ENCODE measurements at places on chromosomes 6 and 20.

DNA sequence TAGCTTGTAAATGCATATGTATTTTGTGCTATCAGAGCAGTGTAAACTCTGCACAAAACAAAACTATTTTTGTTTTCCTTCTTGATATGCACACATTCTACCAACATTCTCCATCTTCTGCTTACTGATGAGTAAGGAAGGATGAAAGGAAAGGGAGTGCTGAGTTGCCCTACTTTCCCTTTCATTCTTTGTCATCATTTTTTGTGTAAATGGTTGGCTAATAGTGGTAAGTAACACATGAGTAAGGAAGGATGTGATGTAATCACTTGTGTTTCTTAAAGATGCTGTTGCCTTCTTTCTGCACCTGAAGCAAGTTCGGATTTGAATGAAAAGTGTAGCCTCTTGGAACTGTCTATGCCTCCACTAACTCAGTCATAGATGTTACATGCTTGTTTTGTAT lies 4.6 kb upstream of the REV3L start:
- H3K4me1 ChIP-seq, result peaks cover 22% of the 10 kb centered on the region
- no peak overlapping the region for H3K4me3 ChIP-seq
- H3K27me3 ChIP-seq, result no peaks in the 10 kb centered on the region

DNA sequence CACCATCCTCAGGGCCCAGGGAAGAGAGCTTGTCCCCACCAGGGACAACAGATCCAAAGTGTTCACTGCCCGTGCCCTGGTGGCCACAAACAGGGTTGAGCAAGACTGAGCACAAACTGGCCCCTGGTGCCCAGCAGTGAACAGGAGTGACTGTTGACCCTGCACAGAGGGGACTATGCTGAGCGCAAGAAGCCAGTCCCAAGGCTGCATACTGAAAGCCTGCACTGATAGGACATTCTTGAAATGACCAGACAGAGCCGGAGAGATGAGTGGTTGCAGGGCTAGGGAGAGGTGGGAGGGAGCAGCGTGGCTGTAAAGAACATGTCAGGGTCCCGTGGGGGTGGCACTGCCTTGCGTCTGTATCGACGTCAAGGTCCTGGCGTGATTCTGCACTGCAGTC lies 2.9 kb upstream of the FNDC11 start:
- no peaks in the 10 kb centered on the region for H3K4me1 ChIP-seq
- peaks cover 13% of the 10 kb centered on the region for H3K27me3 ChIP-seq
- H3K36me3 ChIP-seq, result no peaks in the 10 kb centered on the region
- no peak overlapping the region for H3K27ac ChIP-seq
- H3K4me3 ChIP-seq, result no peak overlapping the region

DNA sequence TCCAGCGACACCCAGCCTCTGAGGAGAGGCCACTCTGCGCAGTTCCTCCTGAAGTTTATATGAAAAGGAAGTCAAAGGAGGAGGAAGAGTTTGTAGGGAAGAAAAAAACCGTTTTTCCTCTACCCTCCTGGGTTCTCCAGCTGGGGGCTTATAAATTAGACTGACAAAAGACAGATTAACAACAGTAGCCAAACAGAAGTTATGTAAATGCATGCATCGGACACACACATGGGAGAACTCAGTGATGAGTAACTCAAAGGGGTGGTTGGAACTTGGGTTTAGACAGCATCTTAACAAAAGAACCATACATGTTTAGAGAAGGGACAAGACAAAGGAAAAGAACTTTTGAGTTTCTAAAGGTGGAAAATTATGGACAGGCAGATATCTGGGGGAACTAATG lies 71.2 kb downstream of the CD24 start:
- peaks cover 7% of the 10 kb centered on the region for H3K36me3 ChIP-seq
- no peak for DNase-seq
- no peak overlapping the region for H3K27ac ChIP-seq
- peaks cover 8% of the 10 kb centered on the region for H3K4me1 ChIP-seq
- H3K27me3 ChIP-seq, result no peaks in the 10 kb centered on the region

DNA sequence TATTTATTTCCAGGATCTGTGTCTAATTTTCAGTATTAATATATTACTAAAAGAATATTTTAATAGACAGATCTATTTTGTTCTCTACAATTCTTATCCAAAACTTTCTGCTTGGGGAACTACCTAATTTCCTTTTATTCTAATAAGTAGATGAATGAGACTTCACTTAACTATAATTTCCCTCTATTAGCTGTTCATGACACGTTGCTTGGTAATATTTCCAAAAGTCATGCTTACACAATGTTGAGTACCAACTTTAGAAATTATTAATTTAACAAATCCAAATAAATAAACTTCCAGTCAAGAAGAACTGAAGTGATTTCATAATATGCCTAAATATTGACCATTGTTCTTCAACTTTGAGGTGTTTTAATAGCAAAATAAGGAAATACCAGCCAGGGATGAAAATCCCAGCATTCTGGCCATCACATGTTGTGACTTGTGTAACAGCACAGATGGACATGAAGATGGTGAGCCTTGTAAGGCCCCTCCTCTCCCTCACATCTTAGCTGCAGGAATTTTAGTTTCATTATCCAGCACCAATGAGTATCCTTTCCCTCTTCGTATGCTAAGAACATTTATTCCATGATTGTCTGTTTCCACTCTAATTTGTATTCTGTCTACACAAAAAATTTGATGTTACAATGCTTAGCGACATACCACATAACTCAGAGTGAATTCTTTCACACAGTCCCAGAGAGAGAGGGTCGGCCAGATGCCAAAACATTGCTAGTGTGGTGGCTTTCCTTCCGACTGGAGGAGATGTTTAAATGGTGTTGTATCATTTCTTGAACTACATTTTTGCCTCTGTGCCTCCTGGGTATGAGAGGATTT lies 137.5 kb downstream of the FOXA2 start:
- peaks cover 12% of the 10 kb centered on the region for H3K4me1 ChIP-seq
- peaks cover 49% of the 10 kb centered on the region for H3K27me3 ChIP-seq
- no peak overlapping the region for H3K4me3 ChIP-seq
- H3K27ac ChIP-seq, result peak overlapping the region; percentile 70

DNA sequence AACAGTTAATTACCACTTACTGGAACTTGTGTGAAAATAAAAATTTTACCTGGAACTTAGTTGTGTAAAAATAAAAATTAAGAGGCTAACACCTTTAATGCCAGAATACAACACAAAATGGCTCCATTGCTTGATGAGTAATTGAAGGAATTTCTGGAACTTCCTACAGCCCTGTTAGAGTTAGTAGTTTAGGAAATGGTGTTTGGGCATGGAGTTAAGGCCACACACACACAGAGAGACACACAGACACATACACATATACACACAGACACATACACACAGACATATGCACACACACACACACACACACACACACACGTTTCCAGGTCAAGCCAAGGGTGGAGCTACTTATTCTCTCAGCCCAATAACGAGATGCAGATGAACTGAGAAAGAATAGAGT lies 20.6 kb upstream of the CST3 start:
- no peaks in the 10 kb centered on the region for H3K4me1 ChIP-seq
- no peak for DNase-seq
- no peaks in the 10 kb centered on the region for H3K27me3 ChIP-seq
- H3K4me3 ChIP-seq, result no peak overlapping the region

DNA sequence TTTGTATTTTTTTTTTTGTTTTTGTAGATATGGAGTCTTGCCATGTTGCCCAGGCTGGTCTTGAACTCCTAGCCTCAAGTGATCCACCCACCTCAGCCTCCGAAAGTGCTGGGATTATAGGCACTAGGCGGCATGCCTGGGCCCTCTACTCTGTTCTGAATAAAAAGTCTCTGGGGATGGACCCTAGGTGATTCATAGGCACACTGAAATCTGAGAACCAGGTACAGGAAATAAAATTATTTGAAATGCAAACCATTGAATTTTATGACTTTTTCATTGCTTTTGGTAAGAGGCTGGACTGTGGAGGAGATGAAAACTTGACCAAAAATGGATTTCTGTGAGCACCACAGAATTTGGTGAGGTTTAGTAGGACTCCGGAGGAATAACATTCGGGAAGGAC lies 117.5 kb downstream of the PRIM2 start:
- no peak overlapping the region for H3K4me3 ChIP-seq
- H3K4me1 ChIP-seq, result peaks cover 26% of the 10 kb centered on the region
- no peak overlapping the region for H3K27ac ChIP-seq
- DNase-seq, result no peak

DNA sequence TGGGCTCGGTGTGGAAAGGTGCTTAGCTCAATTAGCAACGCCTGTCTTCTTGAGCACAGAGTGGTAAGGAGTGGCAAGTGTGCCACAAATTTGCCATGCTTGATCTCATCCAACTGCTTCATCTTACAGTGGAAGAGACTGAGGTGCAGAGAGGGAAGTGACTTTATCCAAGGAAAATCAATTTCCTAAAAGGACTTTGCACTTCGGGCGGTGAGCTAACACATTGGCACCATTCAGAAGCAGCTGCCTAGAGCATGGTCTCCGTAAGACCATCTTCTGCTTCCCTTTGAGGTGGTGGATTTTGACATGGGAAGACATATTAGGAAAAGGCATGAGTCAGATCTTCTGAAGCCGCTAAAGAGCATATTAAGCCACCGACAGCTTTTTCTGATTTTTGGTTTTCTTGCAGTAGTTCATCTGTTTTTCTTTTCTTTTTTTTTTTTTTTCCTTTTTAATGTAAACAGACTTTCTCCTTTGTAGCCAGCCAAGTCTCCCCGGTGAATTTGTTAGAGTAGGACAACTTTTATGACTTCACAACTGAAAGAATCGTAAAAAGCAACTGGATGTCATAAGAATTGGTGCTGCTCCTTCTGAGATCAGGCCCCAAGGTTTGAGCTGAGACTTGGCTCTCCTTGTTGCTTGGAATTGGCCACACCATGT lies 273.2 kb downstream of the CDC5L start:
- DNase-seq, result no peak
- H3K27me3 ChIP-seq, result peaks cover 11% of the 10 kb centered on the region
- peaks cover 61% of the 10 kb centered on the region for H3K4me1 ChIP-seq
- no peaks in the 10 kb centered on the region for H3K36me3 ChIP-seq
- H3K4me3 ChIP-seq, result no peak overlapping the region

DNA sequence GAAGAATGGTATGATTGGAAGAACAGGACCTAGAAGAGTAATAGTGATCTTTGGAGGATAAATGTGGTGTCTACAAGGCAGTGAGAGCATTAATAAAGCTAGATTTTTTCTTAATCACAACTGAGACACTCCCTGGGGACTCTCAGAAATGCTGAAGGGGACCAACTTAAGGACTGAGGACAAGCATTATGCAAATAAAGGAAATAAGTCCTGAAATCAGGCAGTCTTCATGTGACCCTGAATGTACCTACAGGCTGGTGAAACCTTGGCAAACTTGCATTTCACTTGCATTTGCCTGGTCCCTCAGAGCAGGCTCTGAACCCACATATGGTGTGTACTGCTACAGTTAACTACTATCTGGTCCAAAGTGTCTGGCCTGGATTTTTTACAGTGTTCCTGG lies 19.3 kb upstream of the TTK start:
- H3K4me3 ChIP-seq, result no peak overlapping the region
- peaks cover 3% of the 10 kb centered on the region for H3K27me3 ChIP-seq
- H3K36me3 ChIP-seq, result no peaks in the 10 kb centered on the region
- no peak overlapping the region for H3K27ac ChIP-seq
- no peaks in the 10 kb centered on the region for H3K4me1 ChIP-seq

DNA sequence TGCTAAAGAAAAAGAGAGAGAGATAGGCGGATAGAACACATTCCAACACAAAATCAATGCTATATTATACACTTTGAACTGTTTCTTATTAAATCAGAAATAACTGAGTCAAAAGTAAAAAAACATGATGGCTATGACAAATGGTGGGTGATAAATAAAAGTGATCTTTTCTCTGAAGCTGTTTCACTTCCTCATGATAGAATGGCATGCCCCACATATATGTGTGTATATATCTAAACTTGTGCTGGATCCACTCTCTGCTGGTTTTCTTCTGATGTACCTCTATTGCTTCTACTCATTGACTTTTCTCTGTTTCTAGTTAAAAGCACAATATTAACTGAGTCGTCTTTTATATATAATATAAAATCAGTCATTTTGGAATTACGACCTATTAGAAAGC lies 429.9 kb downstream of the PKHD1 start:
- no peak overlapping the region for H3K4me3 ChIP-seq
- no peak for DNase-seq
- H3K27ac ChIP-seq, result no peak overlapping the region
- peaks cover 2% of the 10 kb centered on the region for H3K27me3 ChIP-seq

DNA sequence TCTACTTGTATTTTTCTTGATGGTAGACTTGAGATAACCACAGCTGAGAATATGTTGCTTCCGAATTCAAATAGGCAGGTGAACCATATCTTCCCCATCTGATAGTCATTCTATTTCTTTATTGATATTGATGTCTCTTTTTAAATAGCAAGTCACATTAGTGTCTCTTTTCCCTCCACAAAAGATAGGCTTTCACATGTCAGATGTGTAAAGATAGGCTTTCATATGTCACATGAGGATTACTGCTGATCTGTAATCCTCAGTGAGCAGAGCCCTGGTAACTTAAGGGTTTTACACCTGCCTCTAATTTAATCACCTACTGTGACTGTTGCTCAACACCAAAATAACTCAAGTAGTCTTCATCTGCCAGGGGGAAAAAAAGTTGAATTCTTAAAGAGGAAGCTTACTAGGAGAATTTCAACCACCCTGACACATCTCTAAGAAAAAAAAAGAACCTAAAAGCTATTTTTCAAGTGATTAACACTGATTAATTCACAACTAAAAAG lies 45.3 kb upstream of the TRDN start:
- DNase-seq, result no peak
- H3K4me1 ChIP-seq, result no peaks in the 10 kb centered on the region

DNA sequence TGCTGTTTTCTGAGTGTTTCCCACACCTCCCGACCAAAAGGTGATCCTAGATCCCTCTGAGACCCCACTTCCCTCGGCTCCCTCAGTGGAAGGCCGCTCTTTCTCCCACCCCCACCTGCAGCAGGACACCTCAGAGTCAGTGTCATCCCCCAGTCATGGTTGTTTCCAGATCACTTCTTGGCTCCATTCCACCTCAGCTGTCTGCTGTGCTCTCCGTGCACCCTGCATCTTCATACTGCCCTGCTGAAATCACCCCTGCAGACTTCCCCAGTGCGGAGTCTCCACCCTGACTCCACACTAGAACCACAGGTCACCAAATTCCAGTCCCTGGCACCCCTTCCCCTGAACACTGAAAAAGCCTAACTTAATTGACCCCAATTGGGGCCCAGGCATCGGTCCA lies 255.1 kb upstream of the CDYL start:
- H3K4me1 ChIP-seq, result no peaks in the 10 kb centered on the region
- no peak overlapping the region for H3K4me3 ChIP-seq
- H3K27ac ChIP-seq, result no peak overlapping the region
- H3K27me3 ChIP-seq, result no peaks in the 10 kb centered on the region
- H3K36me3 ChIP-seq, result no peaks in the 10 kb centered on the region

Data from mesothelial cell of epicardium (in vitro differentiated cells).